ENCODE measurements at places on chromosomes 7 and 10.

- DNase-seq = no peak
Observed at GRCh38 chr7:103689255-103689654, 243.2 kb upstream of the SLC26A5 start.

DNA sequence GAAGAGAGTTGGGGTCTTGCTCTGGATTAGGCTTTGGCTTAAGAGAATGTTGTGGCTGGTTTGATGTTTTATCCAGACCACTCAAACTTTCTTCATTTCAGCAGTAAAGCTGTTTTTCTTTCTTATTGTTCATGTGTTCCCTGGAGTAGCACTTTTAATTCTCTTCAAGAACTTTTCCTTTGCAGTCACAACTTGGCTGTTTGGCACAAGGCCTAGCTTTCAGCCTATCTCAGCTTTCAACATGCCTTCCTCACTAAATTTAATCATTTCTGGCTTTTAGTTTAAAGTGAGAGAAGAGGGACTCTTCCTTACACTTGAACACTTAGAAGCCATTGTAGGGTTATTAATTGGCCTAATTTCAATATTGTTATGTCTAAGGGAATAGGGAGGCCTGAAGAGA, 18.1 kb downstream of the CCDC126 start:
- no peak for DNase-seq

GRCh38 chr10:123515661-123516060, 150.5 kb upstream of the GPR26 start:
- no peak for DNase-seq

DNA sequence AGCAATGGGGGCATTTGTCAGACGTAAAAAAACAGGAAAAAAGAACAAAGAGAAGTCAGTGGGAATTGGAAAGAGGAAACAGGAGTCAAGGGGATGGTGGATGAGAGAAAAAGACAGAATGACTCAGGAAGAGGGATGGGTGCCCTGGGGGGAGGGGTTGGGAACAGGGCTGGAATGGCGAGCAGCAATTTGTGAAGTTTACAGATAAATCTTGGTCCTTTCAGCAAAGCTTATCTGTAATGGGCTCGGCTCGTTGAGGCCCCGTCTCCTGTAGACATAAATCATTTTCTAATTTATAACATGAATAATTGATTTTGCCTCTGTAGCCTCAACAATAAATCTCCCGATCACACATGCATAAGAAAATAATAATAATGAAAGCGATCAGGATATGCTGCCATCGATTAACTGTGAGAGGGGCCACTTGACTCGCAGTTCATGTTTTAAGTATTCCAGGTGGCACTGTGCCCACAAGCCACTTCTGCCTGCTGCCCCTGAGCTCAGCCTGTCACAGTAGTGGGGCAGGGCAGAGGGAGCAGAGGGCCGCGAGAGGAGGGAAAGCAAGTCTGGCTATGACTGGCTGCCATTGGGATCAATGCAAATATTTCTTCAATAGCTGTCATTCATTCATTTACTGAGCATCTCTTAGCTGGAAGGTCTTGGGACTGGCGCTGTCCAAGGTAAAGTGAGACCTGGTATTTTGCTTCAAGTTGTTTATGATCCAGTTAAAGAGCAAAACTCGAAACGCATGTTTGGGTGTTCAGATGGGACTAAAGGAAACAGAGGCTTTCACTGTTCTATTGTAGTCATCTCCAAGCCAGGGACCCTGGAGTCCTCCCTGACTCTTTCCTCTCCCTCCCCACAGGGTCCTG, 47.4 kb upstream of the R3HCC1L start:
- DNase-seq = no peak

GRCh38 chr10:3002304-3002703, 65.0 kb upstream of the PFKP start:
- no peak for DNase-seq

DNA sequence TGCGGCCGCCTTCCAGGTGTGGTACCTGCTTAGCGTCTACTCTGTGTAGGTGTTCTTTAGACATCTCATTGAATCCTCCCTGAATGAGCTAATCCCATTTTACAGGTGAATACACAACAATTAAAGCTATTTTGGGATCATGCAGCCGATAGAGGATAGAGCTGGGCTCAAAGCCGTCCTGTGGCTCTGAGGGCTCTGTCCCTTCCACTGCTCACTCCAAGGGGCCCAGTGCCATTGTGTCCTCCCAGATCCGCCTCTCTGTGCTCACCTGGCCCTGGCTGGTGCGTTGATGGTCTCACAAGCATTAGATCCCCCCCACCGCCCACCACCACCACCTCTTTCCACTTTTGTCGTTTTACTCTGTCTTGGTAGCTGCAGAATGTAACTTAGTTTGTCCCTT, 13.1 kb downstream of the NPTX2 start:
- DNase-seq = no peak

- no peak for DNase-seq
Observed at GRCh38 chr10:1504940-1505339, 232.4 kb downstream of the ADARB2 start.

DNA sequence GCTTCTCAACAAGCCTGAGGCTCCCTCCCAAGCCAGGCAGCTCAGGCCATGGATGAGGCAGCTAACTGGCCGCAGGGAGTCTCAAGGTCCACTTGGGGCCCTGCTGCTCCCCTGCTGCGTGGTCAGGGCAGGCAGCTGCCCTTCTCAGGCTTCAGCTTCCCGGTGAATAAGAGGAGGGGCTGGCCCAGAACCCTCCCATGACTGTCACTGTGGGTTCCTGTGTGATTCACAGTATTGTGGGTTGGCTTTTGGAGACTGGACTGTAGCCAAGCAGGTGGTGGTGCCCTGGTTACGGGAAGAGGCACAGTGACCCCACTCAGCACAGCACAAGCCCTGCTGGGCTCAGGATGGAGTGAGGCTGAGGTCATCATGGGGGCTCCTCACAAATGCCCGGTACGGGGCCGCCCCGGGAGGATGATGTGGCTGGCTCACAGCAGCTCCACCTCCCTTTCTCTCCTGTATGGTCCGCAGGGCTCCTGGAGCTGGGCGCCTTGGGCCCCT, 189.8 kb downstream of the HECW1 start:
- no peak for DNase-seq

DNA sequence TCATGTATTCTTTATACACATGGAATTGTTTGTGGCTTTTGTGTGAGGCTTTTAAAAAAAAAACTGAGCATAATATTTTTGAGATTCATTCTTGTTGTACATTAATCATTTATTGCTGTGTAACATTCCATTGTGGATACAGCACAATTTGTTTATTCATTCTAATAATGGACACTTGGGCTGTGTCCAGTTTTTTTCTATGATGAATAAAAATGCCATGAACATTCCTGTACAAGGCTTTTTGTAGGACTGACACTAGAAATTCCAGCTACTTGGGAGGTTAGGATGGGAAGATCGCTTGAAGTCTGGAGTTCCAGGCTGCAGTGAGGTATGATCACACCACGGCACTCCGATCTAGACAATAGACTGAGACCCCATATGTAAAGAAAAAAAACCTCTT, 254.3 kb upstream of the CACNA2D1 start:
- DNase-seq = no peak

- DNase-seq = no peak
Observed at GRCh38 chr7:45590679-45591057, 16.5 kb downstream of the ADCY1 start.

GRCh38 chr7:84786073-84786472, 400.8 kb downstream of the SEMA3D start:
- DNase-seq = no peak

- DNase-seq = no peak
Observed at GRCh38 chr7:4815121-4815520, 39.7 kb downstream of the AP5Z1 start.

DNA sequence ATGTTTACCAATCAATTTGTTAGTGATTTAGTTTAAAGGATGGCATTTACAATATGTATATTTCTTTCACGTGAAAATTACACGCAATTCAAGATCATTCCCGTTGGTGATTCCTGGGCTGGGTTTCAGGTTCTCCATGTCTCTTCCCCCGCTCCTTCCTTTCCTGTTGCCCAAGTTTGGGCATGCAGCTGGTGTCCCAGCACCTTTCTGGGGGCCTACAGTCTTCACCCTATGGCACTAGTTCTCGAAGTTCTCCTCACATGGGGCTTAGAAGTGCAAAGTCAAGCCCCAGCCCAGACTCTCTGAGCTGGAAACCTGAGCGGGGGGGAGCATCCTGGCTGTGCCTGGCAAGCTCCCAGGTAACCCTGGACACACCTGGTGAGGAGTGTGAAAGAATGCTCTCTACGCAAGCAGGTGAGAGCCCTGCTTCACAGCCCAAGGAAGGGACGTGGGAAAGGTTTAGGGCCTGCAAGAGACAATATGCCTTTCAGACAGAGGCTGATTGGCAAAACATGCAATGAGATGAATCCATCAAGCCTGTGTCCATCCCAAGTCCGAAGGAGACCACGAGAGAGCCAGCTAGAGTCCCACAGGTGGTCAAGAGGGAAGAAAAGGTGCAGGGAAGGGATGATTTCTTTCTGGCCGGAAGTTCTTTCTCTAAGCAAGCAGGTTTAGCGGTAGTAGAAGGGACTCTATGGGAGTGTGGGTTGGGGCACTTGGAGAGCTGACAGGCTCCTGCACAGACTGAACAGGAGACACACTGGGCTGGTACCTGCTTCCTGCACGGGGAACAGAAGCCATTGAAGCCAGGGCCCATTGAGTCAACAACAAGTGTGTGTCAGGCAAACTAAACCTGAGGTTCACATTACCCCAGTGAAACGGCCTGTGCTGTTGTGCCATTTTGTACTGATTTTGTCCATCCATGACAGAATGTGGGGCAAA, 131.1 kb downstream of the ADARB2 start:
- DNase-seq = no peak

- DNase-seq = no peak
Observed at GRCh38 chr7:101950450-101951119, 133.2 kb downstream of the CUX1 start.

DNA sequence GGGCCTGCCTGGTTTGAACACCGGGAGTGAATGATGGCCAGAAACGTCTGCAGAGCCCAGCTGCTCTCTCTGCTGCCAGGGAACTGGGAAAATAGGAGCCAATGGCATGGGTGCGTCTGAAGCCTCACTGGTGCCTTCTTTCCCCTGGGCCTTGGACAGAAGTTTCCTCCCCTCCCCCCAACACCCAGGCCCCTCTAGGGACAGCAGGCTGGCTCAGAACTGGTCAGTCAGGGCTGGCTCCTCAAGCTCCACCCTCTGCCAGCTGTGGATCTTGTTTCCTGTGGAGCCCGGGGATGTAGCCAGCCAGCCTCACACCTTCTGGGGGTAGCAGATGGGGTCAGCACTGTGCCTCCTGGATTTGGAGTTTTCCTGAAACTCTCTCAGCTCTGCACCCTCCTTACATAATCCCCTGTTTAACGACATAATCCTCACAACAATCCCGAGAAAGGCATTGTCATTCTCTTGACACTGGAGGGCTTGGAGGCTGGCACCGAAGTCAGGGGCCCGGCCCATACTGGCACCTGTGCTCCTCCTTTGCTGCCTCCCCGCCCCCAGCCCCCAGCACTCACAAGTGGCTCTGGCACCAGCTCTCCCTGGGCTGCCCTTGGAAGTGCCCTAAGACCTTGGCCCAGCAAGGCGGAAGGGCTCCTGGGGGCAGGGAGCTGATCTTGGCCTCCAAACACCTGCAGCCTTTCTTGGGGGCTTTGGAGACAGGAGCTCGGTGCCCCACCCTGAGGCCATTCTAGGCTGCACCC, 5.7 kb downstream of the LDB3 start:
- DNase-seq = no peak

DNA sequence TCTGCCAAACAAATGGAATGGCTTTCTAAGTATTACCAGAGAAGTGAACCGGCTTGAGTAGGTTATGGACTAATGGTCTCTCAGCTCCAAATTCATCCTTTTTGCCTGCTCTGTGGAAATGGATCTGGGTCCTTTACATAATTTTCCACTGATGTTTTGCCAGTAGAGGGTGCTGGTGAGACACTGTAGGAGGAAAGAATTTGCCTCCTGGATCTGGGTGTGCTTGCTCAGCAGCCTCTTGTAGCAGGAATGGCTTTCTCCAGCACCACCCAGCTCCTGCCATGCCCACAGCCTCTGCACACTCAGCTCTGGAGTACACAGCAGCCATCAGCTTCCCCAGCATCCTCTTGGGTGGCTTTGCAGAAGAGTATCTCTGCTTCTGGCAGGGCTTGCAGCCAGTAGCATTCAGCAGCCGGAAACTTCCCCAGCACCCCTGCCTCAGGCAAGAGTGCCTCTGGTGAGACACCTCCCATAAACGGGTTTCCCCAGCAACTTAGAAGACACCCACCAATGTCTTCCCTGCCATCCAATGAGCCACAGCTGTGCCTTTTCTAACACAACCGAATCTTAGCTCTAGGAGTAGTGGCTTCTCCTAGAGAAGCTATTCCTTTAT, 235.0 kb upstream of the PLPP4 start:
- DNase-seq = no peak

DNA sequence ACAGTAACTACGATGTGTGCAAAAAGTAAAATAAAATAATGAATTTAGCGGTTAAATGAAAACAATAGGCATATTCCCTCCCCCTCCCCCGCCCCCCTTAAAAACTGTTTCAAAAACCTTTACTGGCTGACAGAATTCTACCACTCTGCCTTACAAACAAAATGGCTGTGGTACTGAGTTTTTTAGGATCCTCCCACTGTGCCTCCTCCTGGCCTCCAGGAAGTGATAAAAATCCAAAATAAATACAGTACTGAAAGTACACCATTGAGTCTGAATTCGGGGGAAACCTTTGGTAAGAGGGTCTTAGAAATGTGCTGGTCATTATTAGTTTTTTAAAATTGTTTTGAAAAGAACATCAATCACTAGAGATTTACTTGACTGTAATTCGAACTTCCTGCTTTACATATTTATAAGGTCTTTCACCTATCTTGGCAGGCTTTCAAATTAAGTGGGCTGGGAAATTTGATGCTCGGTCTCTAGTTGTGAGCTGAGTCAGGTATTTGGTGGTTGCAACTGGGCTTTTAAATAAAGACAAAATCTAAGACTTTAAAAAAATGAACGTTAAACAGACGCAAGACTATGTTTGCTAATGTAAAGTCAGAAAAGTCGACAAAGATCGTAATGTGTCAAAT, 32.5 kb upstream of the EPC1 start:
- peak; percentile 62 for DNase-seq

DNA sequence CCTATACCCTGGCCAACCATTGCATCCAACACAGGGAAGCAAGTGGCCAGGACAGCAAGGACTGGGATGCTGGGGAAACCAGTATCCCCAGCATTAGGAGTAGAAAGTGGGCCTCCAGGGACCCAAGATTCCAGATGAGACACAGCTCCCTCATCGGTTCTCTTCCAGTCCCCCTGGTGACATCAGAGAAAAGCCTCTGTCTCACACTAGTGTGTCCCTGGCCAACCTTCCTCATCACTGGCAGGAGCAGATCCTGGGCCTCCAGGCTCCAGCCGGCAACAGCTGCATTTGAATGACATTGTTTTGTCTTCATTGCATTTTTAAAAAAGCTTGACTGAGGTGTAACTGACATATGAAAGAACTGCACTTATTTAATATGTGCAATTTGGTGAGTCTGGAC, 177.3 kb upstream of the LYZL2 start:
- no peak for DNase-seq

DNA sequence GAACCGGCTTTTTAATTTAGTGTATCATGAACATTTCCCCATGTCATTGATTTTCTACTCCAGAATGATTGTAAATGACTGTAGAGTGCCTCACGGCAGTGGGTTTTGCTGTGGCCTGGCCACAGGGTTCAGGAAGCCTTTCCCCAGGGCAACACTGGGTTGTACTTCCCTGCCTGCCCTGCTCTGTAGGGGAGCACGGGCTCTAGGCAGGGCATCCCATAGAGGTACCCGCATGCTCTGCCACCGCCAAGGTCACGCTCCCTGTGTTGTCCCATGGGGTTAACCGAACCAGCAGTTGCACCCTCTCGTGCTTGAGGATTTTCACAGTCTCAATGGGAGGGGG, 63.8 kb downstream of the BPGM start:
- DNase-seq = no peak

- no peak for DNase-seq
Observed at GRCh38 chr10:78405736-78406135, 372.1 kb downstream of the RPS24 start.
